ENCODE measurements at places on chromosomes 11 and 22.

GRCh38 chr11:130580891-130581492, 132.5 kb downstream of the ADAMTS15 start:
- no peak for DNase-seq

DNA sequence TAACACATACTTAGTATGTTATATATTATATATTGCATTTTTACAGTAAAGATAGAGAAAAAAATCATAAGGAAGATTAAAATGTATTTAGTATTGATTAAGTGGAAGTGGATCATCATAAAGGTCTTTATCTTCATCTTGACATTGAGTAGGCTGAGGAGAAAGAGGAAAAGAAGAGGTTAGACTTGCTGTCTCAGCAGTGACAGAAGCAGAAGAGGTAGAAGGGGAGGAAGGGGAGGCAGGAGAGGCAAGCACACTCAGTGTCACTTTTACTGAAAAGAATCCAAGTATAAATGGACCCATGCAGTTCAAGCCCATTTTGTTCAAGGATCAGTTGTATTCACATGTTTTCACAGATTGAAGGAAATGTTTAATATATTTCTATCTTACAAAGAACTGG, 69.7 kb downstream of the GAB2 start:
- no peak for DNase-seq

DNA sequence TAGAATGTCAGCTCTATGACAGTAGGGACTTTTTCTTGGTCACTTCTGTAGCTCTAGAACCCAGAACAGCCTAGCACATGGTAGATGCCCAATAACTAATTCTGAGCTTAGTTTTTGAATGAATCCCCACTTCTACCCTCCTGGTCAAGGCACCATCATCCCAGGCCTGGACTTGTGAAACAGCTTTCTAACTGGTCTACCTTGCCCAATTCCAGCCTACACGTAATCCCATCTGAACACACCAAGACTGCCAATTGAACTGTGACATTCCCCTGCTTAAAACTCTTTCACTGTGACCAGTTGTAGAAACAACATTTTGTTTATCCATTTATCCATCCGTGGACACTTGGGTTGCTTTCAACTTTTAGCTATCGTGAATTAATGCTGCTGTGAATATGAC, 6.1 kb upstream of the FOLR3 start:
- DNase-seq: no peak

GRCh38 chr11:92314499-92314898, 89.9 kb downstream of the FAT3 start:
- no peak for DNase-seq

- no peak for DNase-seq
Measured at GRCh38 chr11:30594646-30595411, 8.7 kb upstream of the MPPED2 start.

All from stimulated activated CD4-positive, alpha-beta T cell treated with anti-CD3 and anti-CD28 coated beads, Interleukin-1b, Interleukin-23, amount 100 ng/mL, for 1 hour (primary cell).